DMS79 treated with DMSO at 0.1 percent for 48 hours (cell line): ENCODE measurements at places on chromosomes 6 and 20.
A peak's percentile ranks its signal among the peaks of the same experiment; 100 is the strongest.

DNA sequence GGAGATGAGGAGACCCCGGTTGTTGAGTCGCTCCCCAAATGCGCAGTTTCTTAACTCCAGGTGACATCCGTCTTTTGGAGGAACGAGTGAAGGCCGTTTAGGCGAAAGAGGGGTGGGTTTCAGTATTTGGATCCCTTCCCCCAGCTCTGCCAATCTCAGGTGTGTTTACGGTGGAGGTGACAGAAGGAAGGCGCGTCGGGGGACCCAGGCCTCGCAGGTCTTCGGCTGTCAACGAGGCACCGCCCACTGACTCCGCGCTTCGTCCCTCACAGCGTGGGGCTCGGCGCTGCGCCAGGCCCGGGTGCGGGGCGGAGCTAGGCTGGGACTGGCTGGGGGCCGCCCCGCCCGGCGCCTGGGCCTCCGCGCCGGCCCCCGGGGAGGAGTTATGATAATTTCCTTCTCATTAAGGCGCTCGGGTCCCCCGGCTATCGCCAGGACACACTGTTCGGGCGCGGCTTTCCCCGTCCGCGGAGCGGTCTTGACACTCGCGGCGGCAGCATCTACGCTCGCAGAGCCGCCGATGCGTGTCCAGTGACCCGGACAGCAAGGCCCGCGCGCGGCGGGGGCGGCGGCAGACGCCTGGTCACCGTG lies at the start of gene TFAP2C:
Gene TFAP2C (plus strand): TSS at position 434 of the 591 bp plus-strand sequence. CDS start 239 bp downstream, outside the sequence.
- DNase-seq: peak; percentile 73

DNA sequence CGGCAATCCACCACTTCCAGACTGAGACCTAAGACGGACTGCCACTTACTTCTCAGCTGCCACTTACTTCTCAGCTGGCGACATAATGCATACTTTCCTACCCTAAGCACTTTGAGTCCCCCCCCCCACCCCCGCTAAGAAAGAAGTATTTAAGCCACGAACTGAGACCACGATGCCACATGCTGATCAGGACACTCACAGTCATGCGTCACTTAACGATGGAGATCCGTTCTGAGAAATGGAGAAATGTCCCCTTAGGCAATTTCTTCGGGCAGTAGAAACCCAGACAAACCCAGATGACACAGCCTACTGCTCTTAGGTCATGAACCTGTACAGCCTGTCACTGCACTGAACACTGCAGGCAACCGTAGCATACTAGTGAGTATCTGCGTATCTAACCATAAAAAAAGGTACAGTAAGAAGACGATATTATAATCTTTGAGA lies 690 bp downstream of the IFNGR1 start:
- peak; percentile 72 for DNase-seq

GRCh38 chr6:159104163-159104925 lies 59.6 kb upstream of the TAGAP start:
- peak; percentile 63 for DNase-seq

DNA sequence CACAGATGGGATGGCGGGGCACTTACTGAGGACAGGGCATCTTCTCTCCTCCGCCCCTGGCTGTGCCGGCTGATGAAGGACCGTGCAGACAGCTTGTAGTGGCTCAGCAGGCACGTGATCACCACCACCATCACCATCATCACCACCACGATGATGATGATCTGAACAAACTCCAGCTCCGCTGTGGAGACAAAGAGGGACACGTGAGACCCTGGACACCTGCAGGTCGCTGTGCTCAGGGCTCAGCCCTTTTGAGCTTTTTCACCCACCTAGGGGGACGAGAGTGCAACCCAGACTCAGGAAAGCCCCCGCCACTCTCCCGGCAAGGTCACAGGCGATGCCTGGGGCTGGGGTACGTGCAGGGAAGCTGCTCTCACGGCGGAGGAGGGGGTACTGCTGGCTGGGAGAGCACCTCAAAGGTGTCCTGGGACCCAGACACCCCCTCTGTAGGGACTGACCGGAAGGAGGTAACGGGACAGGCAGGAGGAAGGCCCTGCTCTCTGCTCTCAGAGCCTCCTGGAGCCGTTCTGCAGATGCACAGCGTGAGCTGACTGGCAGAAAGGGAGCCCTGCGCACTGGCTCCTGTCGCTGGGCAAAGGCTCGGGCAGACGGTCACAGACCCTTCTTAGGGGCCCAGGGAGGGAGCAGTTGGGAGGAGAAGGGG lies 39.4 kb upstream of the ZBP1 start:
- DNase-seq: no peak

DNA sequence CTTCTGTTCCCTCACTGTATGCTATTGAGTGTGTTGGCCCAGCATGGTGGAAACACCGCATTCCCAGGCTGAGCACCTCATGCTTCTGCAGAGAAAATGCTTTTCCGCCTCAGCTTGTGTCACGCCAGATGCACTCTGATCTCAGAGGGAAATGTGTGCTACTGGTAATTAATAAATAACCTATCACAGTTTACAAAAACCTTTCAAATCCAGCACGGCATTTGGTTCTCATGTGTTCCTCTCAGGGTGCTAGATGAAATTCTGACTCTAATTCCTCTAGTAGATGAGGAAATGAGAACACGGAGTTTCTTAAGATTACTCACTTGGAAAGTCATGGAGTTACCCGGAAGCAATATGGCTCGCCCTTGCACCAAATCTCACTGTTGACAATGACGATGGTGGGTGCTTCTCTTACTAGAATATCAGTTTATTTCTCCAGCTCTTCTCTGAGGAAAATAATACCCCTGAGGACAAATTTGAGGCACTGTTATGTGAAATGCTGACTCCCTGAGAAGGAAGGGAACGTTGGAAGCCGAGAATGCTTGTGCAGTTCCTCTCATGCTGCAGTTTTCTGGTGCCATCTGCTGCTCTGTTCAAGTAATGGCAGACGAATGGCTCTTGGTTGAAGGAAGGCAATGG lies 116.6 kb downstream of the RNF144B start:
- peak; percentile 80 for DNase-seq

- DNase-seq: peak; percentile 37
Measured at GRCh38 chr6:44431118-44431725, 43.7 kb downstream of the CDC5L start.

DNA sequence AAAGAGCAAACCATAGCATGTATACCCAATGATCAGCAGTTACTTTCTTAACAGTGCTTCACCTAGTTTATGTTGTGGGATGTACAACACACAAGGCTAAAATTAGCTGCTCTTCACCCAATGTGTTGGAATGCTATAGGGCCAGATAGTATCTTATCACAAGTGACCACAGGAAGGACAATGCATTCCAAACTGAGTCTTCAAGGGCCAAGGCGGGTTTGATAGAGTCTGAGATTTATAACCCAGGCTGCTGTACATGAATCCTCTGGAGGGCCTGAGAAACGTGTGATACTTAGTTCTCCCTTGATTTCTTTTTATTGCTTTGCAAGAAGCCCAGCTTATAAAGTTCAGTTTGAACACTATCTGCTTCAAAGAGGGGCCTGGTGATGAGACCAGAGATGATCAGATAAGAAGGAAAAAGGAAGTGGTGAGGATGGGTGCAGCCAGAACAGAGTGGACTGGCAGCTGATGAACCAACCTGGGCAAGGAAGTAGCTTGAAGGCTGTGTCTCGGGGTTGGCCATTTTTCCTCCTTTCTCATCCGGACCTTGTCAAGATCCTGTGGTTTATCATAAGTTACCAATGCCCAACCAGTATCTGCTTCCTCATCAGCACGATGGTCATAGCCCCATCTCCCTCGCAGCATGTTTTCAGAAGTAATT lies 62.2 kb upstream of the BMP2 start:
- DNase-seq: no peak

DNA sequence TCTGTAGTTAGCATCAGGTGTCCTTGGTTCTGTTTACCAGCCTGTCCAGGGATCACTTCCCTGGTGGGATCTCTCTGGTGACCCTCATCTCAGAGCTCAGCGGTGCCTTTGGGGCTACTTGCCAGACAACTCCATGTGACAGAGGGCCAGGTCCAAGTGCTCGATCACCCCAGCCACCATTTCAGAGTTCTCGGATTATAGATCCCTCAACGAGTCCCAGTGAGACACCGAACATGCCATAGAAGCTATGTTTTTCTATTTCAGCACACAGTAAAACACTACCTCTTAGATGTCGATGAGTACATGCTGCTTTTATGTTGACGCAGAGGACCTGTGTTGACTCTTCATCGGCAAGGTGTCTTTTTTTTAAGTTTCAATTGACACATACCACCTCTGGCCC lies 170.1 kb upstream of the AKAP12 start:
- no peak for DNase-seq

GRCh38 chr6:124026694-124027093 lies 223.0 kb downstream of the NKAIN2 start:
- DNase-seq: peak; percentile 15
